ENCODE measurements at places on chromosomes 6 and 20. TPM values are rescaled to one million over a fixed set of nuclear protein-coding genes. Genes with fewer than 3 reads are reported as not detected.

The PNLDC1 gene
- total RNA-seq: 0.22 TPM

The SLC22A2 gene
- 0.04 TPM for total RNA-seq

DNA sequence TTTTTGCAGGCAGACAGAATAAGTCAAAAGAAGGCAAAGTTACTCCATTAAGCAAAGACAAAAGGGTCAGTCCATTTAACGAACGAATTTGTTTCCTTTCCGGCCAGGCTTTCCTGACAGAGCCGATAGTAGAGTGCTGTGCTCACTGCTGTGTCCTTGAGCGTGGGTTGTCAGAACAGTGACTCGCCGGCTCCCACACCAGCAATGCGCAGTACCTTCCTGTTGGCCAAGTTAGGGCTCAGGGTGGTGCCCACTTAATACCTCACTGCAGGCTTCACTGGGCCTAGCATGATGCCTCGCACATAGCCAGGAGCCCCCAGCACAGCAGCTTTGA is 294.7 kb downstream of the FOXC1 start:
- DNase-seq: no peak

DNA sequence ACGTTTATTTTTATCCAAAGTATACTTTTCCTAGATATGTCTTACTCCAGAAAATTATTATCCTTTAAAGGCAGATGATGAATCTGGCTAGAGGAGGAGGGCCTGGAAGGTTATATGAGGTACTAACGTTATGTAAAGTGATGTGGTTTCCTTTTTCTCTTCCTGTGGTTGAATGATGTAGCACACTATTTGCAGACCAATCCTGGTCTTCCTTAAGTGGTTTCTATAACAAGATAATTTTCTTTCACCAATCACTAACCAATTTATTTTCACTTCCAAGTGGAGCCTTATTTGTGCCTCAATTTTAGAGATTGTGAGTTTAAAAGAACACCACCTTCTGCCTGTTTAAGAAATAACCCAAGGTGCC is 154.6 kb upstream of the SOX4 start:
- DNase-seq: no peak

DNA sequence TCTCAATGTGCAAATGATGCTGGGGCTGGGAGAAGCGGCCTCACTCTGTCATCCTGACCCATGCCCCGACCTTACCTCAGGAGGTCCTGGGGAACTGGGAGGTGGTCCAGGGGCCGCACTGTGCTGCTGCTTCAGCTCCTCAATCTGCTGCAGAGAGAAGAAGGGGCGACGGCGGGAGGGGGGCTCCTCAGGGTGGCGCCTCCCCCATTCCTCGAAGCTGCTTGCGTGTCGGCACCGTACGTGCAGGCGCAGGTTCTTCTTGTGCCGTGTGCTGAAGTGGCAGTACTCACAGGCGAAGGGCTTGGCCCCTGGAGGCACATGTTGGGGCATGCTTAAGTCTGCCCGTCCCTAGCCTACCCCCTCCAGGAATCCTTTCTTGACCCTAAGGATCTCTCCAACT is 12.9 kb downstream of the ZNF335 start:
- DNase-seq: no peak

DNA sequence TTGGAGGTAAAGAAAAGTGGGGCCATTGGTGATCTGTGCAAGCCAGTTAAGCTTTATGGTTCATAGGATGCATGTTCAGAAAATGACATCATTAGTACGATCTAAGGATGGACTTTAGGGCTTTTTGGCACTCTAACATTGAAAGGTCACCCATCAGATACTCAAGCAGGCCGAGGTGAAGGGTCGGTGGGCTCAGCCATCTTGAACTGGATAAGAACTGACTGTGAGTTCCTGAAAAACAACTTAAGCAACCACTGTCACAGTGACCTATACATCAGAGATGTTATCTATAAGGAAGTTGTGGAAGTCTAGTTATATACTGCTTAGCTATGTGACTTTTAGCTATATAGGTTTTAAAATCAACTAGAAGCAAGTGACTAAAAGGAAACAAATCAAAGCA is 13.0 kb upstream of the ITCH start:
- no peak for DNase-seq

- DNase-seq: no peak
Observed at GRCh38 chr6:39059496-39060310, 11.1 kb downstream of the GLP1R start.

DNA sequence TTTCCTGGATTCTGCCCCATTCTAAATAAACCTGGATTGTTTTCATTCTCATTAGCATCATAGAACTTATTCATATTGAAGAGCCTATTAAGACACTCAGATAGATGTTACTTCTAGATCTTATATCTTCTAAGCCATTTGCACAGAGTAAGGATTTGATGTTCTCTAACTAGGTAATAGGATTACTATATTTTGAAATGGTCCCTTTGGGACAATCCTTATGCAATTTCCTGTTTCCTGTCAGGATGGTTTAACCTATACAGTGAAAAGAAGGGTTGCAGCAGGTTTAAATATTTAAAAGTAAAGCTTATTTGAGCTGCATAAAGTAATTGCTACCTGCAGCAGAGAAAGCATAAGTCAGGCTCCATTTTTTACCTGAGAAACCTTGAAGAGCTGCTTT is 860.1 kb downstream of the TFAP2A start:
- no peak for DNase-seq

Measured in muscle of leg (tissue), 16 donors.